ENCODE measurements at places on chromosomes 6 and 20. TPM values are rescaled to one million over a fixed set of nuclear protein-coding genes. Genes with fewer than 3 reads are reported as not detected.

GRCh38 chr20:16639027-16639941 is 66.0 kb upstream of the KIF16B start:
- no peaks in the 10 kb centered on the region for H3K36me3 ChIP-seq
- no peak overlapping the region for H3K27ac ChIP-seq
- no peaks in the 10 kb centered on the region for H3K4me1 ChIP-seq

ENPP3 gene
- total RNA-seq, result 0.58 TPM

PNISR gene
- 212 TPM for total RNA-seq

DNA sequence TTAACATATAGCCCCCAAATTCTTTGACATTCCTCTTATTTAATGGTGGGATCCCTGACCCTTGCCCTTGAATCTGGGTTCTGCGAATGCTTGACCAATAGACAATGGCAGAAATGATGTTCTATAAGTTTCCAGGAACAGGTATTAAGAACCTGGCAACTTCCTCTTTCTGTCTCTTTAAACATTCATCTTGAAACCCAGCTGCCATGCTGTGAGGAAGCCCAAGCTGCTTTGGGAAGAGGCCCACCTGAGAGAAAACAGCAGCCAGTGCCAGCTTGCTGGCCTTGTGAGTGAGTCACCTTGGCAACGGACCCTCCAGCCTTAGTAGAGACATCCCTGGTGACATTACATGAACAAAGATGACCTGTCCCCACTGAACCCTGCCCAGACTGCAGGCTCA is 45.2 kb upstream of the RALY start:
- H3K27ac ChIP-seq, result no peak overlapping the region
- no peaks in the 10 kb centered on the region for H3K36me3 ChIP-seq
- no peak for DNase-seq
- no peaks in the 10 kb centered on the region for H3K4me1 ChIP-seq
- H3K27me3 ChIP-seq, result no peaks in the 10 kb centered on the region
- no peak overlapping the region for H3K4me3 ChIP-seq

DNA sequence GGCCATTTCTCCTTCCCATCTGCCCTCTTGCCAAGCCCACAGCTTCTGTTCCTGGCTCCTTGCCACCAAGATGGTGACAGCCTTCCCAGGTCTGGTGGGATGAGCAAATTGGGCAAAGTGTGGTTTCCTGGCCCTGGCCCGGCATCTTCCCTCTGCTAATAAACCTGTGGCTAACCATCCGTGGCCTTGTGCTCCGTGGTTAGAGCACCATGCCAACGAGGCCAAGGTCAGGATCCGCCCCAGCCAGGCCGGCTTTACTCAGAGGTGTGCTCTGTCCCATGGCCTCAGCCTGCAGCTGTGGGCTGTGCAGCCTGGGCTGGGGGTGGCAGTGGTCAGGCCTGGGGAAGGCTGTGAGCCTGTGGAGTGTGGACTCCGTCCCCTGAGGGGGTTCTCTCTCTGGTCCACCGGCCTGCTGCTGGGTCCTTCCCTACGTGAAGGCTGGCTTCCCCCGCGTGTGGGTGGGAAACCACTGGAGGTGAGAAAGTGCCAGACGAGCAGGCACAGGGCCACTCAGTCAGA is 117.4 kb downstream of the VEGFA start:
- H3K4me1 ChIP-seq, result no peaks in the 10 kb centered on the region
- no peak for DNase-seq
- H3K27me3 ChIP-seq, result peaks cover 47% of the 10 kb centered on the region
- no peak overlapping the region for H3K4me3 ChIP-seq

- H3K4me3 ChIP-seq, result no peak overlapping the region
- no peaks in the 10 kb centered on the region for H3K36me3 ChIP-seq
- H3K4me1 ChIP-seq, result no peaks in the 10 kb centered on the region
- DNase-seq, result no peak
Observed at GRCh38 chr6:161477876-161478425, 204.1 kb upstream of the AGPAT4 start.

DNA sequence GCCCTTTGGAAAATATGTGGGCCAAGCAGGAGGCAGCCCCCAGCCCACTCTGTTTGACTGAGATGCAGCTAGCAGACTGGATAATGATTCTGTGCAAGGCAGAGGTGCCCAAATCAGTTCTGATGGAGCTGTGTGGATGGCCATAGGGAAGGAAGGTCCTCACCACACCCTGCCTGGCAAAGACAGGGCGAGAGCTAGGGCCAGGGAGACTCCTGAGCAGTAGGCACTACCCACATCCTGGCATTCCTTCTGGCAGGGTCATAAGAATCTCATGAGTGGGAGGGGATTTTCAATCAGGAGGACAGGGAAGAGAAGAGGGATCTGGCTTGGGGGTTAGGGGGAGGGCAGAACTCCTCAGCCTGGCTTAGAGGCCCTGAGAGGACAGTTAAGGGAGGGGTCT is 18.6 kb upstream of the TREM2 start:
- peaks cover 8% of the 10 kb centered on the region for H3K4me1 ChIP-seq
- no peaks in the 10 kb centered on the region for H3K27me3 ChIP-seq
- no peak overlapping the region for H3K27ac ChIP-seq
- DNase-seq, result no peak

DNA sequence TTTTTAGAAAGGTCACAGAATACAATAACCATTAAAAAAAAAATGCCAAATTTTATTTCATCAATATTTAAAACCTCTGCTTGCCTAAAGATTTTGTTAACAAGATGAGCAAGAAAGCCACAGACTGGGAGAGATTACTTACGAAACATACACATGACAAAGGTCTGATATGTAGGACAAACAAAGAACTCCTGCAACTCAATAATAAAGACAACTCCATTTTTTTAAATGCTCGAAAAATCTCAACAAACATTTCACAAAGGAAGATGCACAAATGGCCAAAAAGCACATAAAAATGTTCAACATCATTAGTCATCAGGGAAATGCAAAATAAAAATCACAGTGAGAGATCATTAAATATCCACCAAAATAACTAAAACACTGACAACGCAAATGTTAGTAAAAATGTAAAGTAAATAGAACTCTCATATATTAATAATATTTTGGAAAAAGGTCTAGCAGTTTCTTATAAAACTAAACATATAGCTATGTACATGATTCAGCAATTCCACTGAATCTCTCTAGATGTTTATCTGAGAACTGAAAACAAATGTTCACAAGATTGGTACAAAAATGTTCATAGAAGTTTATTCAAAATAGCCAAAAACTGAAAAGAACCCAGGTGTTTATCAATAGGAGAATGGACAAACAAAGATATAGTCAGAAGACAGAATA is 10.3 kb downstream of the STK38 start:
- no peak overlapping the region for H3K27ac ChIP-seq
- H3K36me3 ChIP-seq, result peaks cover 71% of the 10 kb centered on the region
- peaks cover 55% of the 10 kb centered on the region for H3K4me1 ChIP-seq

PNPLA1 gene
- not detected for total RNA-seq

CST5 gene
- not detected for total RNA-seq

DNA sequence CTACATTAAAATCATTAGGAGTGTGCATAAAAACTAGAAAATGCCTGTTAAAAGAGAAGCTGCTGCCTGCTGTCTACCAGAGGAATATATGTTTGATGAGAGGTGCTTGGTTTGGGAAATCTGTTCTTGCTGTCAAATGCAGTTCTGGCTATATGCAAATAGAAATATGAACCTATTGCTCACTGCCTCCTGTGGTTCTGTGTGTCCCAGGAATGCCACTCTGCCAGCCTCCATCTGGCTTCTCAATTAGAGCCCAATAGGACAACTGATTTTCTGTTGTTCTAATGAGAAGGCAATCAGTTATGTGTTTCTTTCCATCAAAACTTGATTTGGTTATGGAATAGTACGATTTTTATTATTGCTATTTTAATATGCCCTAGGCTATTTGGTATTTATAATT is 759.7 kb downstream of the HDGFL1 start:
- no peaks in the 10 kb centered on the region for H3K36me3 ChIP-seq
- H3K4me3 ChIP-seq, result no peak overlapping the region
- no peak overlapping the region for H3K27ac ChIP-seq
- H3K27me3 ChIP-seq, result no peaks in the 10 kb centered on the region

DNA sequence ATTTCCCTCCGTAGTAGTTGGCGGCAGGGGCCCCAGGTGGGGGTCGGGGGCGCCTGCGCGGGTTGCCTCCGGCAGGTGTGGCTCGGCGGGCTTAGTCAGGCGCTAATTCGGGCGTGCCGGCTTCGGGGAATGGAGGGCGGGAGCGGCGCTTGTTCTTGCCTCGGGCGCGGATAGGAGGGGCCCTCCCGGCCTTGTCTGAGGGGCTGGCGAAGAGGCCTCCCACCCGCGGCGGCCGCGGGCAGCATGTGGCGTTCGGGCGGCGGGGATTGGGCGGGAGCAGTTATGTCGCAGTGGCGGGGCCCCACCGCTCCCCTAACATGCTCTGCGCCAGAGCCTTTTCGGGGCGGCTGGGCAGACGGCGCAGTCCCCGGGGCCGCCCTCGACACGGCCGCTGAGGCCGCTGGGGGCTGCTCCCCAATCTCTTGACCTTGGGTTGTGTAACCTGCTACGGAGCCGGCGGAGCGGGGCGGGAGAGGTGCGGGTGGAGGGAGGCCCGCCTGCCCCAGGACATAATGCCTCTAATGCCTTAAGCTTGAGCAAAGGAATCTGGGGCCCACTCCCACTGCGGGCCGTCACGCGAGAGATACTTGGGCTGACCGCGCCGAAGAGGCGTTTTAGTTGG is 1.1 kb downstream of the AMD1 start:
- peak overlapping the region; percentile 82 for H3K27ac ChIP-seq
- DNase-seq, result peak; percentile 71
- H3K36me3 ChIP-seq, result no peaks in the 10 kb centered on the region
- peaks cover 32% of the 10 kb centered on the region for H3K4me1 ChIP-seq

DNA sequence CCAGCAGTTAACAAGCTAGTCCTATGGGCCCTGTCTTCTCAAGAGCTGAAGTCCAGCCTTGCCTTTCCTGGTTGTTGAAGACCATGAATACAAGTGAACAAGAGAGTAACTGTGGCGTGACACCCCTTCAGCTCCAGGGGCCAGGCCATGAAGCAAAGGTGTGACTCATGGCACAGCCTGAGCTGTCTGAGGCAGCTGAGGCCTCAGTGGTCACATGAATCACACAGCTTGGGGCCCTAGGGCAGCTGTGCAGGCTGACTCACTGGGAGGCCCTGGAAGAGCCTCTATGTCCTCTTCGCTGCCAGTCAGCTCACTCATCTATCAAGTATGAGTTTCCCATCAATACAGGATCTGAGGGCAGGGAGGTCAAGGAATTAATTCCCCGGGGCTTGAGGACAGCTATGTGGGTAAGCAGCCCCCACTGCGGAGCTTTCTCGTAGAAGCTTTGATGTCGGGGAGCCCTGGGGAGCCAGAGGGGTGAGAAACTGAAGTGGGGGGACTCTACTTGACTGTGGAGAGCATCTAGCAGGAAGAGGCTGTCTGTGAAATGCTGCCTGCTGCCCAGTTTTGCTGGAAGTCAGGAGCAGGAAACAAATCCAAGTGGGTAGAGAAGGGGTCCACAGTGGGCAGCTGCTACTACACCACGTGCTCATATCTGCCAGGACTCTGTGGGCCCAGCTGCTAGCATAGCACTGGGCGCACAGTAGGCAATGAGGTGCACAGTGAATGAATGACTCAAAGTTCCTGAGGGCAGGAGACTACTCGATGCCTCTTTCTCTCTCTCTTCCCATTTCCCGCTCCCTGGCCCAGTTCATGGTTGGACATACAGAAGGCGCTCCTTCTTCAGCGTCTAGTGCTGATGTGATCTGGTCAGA is 13.7 kb upstream of the FAM83C start:
- peaks cover 9% of the 10 kb centered on the region for H3K36me3 ChIP-seq
- H3K4me3 ChIP-seq, result no peak overlapping the region
- no peak overlapping the region for H3K27ac ChIP-seq
- no peaks in the 10 kb centered on the region for H3K27me3 ChIP-seq

NOTCH4 gene
- total RNA-seq, result 0.70 TPM

- H3K4me3 ChIP-seq, result no peak overlapping the region
- no peak for DNase-seq
- H3K4me1 ChIP-seq, result no peaks in the 10 kb centered on the region
- H3K27me3 ChIP-seq, result no peaks in the 10 kb centered on the region
- H3K27ac ChIP-seq, result no peak overlapping the region
- H3K36me3 ChIP-seq, result no peaks in the 10 kb centered on the region
Observed at GRCh38 chr6:90445533-90446108, 141.3 kb downstream of the MAP3K7 start.

Measured in T-cell (primary cell).